ENCODE measurements at places on chromosomes 5 and 9.

GRCh38 chr9:110214090-110214489 lies 6.1 kb upstream of the C9orf152 start:
- no peak for DNase-seq

DNA sequence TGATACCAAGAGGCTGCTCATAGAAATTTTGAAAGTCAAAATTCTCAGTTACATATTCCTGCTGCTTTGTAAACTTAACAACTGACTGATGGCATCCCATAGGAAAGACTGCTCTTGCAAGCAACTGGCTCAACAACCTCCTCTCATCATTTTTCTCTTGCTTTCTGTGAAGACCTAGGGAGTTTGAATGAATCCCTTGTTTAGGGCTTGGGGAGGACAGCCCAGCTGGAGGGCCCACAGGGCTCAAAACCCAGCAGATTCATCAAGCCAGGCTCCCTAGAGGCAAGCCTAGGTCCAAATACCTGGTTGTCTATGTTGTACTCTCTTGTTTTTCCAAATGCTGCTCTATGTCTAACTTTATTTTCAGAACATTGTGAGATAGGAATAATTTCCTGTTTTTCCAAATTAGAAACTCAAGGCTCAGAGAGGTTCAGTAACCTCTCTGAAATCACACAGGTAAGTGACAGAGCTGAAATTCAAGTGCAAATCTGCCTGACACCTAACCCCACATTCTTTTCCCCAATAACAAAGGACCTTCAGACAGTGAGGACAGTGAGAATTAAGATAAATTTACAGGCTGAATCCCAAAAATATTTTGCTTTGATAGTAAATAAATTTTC lies 558.9 kb upstream of the KLF4 start:
- DNase-seq = no peak

DNA sequence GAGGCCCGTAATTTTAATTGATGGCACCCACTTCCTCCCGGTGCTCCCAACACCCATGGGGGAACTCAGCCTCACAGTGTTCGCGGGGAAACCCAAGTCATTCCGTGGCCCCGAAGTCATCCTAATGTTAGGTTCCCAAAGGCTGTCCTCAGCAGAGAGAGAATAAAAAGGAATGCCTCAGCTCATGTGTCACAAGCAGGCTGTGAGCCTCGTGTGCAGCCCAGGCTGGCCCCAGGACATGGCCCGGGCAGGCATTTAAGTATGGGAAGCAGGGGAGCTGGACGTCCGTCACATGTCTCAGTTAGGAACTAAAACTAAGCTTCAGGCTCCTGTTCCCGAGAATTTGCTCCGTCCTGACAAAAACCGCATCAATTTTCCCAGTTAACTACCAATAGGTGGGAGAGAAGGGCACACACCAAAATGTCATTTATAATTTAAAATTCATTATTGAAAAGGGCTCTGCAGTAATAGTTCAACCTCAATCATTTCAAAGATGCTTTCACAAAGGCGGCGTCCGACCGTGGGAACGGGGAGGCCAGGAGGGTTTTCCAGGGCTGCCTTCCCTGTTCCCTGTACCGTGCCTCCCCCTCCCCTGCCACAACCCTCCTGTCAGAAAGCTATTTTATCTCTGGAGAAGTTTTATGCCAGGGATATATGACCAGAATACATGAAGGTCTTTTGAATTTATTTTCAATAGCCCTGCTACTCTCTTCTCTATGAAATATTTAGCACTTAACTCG lies 137.3 kb downstream of the FSTL4 start:
- DNase-seq = no peak

GRCh38 chr5:150235500-150235854 lies 45.6 kb downstream of the SLC6A7 start:
- DNase-seq = no peak

GRCh38 chr5:38782180-38782835 lies 63.5 kb upstream of the OSMR start:
- DNase-seq = no peak

- DNase-seq = no peak
Observed at GRCh38 chr9:128310461-128310860, 11.8 kb downstream of the TRUB2 start.

DNA sequence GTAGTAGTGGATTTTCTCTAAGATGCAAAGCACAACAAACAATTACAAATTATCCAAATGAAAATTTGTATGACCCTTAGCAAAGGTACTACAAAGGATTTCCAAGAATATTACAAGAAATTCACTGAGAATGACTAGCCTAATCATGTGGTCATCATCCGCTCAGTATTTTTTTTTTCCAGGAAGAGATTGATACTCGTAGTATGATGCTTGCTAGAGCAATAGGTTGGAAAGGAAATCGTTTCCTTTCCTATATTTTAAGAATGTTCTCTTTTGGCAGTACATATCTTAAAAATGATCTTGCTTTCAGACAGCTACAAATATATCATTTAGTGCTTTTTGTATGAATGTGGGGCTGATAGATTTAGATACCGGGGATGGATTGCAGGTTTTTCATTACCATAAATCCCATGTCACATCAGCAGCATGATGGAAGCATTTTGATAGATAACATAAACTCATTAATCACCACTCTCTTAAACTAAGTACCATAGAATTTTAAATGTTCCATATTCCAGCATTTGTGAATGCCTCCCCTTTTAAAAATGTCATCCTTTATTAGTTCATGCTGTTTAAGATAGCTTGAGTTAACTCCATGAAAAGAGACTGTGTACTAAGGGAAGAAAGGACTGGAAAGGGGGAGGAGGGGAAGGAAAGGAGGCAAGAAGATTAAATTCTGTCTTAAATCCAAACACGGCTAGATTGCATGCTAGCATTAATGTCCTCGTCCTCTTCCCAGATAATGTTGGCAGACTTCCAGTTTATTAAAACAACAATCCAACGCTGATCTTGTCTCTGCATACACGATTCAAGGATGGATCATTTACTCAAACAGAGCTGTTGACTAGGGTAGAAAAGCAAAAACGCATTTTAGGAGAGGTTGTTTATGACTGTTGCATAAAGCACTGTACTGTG lies 311.7 kb upstream of the ZNF608 start:
- no peak for DNase-seq

- DNase-seq = no peak
Observed at GRCh38 chr5:156896546-156896945, 46.5 kb downstream of the PPP1R2B start.

- no peak for DNase-seq
Observed at GRCh38 chr5:8580298-8580697, 711.4 kb downstream of the MTRR start.
